ENCODE measurements at places on chromosomes 12 and 14. TPM values are rescaled to one million over a fixed set of nuclear protein-coding genes. Genes with fewer than 3 reads are reported as not detected.

Gene PTHLH
- total RNA-seq: 0.88 TPM

Gene PMEL
- total RNA-seq: 0.84 TPM

Gene ENDOU
- total RNA-seq: not detected

Gene TNS2
- total RNA-seq: 10.5 TPM

Gene ADCY6
- total RNA-seq: 10.3 TPM

Gene KITLG
- 4.7 TPM for total RNA-seq

Gene MAP3K9
- 1.1 TPM for total RNA-seq

Gene LAG3
- 0.12 TPM for total RNA-seq

Gene PIANP
- total RNA-seq: 1.5 TPM

GRCh38 chr14:72948481-72949138 lies 22.3 kb downstream of the DCAF4 start:
- DNase-seq: peak; percentile 57

- no peak for DNase-seq
Measured at GRCh38 chr12:59484575-59484974, 111.3 kb upstream of the SLC16A7 start.

DNA sequence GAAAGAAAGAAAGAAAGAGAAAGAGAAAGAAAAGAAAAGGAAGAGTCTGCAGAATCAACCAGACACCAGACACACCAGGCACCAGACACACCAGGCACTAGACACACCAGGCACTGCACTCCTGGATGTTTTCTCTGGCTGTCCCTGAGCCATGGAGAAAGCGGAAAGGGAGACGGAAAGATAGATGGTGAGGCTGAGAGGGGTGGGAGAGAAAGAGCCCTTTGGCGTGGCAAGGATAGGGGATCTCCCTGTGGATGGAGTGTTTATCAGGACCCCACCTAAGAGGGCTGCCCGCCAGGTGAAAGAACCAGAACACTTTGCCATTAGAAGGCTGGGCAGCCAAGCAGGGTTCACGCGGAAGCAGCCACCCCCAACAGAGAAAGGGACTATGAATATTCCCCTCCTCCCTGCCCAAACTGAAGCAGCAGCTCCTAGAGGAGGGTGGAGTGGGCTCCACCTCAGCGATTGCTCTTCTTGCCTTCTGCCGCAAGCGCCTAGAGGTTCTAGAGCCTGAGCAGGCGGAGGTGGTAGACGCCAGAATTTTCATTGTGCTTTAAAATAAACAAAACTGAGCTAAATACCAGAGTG lies 13.4 kb downstream of the ST8SIA1 start:
- no peak for DNase-seq

- no peak for DNase-seq
Measured at GRCh38 chr12:27545665-27546064, 21.7 kb downstream of the PPFIBP1 start.

DNA sequence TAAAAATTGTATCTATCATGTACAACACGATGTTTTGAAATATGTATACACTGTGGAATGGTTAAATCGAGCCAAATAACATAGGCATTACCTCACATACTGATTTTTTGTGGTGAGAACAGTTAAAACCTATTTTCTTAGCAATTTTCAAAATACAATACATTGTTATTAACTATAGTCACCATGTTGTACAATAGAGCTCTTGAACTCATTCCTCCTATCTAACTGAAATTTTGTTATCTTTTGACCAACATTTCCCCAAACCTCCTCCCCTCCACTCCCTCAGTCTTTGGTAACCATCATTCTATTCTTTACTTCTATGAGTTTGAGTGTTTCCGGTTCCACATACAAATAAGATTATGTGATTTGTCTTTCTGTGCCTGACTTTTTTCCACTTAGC lies 6.8 kb upstream of the SLC38A2 start:
- DNase-seq: no peak

DNA sequence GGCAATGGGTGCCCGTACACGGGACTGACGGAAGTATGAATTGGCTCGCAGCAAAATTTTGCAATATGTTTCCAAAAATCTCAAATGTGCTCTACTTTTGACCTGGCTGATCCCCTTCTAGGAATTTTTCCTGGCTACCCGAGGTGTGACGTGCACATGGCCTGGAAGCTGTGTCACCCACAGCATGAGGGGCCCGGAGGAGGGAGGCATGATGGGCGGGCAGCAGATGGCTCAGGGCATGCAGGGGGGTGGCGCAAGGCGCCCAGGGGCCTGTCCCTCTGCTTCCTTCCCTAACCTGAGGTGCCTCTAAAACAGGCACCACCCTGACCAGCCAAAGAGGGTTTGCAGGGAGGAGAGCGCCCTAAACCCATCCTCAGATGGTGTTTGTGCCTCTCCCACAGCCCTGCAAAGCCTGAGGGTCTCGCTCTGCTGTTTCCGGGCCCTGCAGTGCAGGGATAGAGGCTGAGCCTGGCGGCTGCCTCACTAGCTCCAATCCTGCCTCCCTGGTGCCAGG lies 6.7 kb downstream of the GPR132 start:
- DNase-seq: no peak

GRCh38 chr14:23365036-23365731 lies at the start of gene EFS:
Gene EFS (minus strand): TSS chr14:23365172. CDS start chr14:23365025, 147 bp downstream.
- DNase-seq: peak; percentile 36

DNA sequence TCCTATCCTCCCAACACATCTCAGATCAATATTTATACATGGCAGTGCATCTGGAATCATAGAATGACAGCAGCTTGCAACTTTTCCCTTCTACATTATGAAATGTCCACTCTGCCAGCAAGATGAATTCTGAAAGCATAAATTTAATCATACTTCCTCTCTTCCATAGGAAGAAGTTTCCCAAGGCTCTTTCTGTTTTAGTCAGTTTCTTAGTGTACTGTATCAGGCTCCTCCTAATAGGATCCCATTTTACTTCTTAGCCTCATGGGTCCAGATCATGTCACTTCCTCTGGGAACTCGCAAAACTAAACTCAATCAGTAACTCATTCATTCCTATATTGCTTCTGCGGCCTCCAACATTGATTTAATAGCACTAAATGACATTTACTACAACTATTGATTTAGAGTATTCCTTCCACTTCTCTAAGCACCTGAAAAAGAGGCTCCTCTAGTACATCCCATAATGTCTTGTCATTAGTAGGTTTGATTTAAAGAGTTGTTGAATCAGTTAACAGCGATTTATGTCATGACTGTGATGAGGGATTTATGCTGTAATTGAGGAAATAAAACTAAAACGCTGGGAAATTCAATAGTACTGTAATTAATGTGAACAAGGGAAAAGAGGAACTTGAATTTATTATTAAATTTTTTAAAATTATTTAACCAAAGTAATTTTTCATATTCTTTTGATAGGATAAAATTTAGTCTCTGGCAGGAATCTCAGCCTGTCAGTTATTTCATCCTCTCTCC lies 4.0 kb downstream of the CLEC1A start:
- DNase-seq: no peak

DNA sequence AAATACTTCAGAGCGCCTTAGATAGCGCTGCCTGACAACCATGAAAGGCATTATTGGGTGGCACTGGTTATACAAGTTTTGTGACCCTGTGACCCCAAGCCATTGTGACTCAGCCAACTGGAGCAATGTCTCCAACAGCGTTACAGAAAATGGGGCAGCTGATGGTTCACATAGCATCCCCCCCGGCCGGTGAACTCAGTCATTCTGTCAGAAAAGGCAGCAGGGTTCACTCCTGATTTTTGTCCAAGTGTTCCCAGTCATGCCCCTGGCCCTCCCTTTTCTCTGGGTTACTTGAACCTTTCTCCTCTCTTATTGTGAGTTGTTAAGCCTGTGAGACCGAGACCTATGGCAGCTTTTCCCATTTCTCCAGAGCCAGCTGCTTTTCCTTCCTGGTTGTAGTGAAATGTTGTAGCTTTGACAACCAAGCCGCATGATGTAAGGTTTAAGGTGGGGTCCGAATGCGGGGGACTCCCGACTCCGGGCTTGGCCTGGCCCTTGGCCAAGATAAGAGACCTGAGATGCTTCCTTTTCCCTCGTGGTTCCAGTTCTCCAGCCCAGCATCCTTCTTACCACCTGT lies 22.0 kb downstream of the CD9 start:
- DNase-seq: no peak

- peak; percentile 15 for DNase-seq
Measured at GRCh38 chr14:75428230-75429104, 645 bp downstream of the JDP2 start.

DNA sequence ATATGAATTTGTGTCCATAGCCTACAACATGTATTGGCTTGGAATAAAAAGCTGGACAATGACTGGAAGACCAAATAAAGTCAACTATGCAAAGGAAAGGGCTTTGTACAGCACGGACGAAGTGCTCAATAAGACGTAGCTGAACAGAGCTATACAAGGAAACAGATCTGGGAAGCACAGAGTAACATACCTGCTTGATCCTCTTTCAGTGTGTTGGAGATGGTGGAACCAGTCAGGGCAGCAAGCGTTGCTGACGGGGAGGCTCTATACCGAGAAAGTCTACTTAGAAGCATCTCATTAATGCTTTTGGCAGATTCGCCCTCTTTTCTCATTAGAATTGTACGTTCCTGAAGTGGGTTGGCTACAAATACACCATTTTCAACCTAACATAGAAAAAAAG lies 99.3 kb downstream of the HECTD4 start:
- DNase-seq: no peak

GRCh38 chr12:122024132-122024785 lies 2.6 kb downstream of the BCL7A start:
- no peak for DNase-seq

DNA sequence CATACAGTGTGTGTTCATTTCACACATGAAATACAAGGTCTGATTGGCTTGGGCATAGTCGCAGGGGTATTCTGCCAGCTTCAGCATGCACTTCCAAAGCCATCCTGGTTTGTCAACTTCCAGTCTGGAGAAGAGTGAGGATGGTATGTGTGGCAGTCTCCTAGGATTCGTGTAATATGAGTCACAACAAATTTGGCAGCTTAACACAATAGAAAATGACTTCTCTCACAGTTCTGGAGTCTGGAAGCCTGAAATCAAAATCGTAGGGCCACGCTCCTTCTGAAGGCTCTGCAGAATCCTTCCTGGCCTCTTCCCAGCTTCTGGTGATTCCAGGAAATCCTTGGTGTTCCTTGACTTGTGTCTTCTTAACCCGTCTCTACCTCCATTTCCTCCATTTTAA lies 167.5 kb downstream of the PPM1H start:
- peak; percentile 56 for DNase-seq

DNA sequence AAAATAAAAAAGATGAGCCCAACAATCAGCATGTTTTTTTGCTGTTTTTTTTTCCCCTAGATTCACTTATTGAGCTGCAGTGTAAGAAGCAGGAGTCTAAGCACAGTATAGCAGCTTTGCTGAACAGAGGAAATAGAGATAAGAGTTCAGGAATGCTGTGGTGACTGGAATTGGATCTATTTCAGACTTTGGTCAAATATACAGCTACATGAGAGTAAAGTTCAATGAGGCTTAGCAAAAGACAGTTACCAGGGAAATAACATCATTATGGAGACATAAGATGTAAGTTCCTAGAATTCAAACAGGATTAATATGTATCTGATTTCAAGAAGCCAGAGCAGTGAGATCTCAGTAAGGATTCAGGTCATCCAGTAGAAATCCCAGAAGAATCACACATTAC lies 613.0 kb downstream of the RPS29 start:
- no peak for DNase-seq

GRCh38 chr12:7729746-7730145 lies 17.4 kb downstream of the CLEC4C start:
- DNase-seq: peak; percentile 16

- no peak for DNase-seq
Measured at GRCh38 chr14:95329941-95330340, 10.2 kb upstream of the CLMN start.
